Stomach (tissue), 19 donors: ENCODE measurements at places on chromosomes 5 and 9. TPM values are rescaled to one million over a fixed set of nuclear protein-coding genes. Genes with fewer than 3 reads are reported as not detected.

PIP5KL1 gene
- polyA plus RNA-seq, result 3.3 TPM

DNA sequence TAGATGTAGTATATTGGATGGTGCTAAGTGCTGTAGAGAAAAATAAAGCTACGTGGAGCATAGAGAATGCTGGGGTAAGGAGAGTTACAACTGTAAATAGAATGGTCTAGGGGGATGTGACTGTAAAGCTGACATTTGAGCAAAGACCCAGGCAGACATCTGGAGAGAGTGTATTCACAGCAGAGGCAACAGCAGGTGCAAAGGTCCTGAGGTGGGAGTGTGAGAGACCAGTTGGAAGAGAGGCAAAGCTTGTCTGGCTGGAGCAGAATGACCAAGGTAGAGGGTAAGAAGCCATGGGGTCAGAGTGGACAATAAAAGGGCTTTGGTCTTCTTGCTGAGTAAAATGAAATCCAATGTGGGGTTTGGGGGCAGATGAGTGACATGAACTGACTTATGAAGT is 92.9 kb upstream of the IQGAP2 start:
- DNase-seq, result no peak
- H3K27me3 ChIP-seq, result no peaks in the 10 kb centered on the region
- H3K36me3 ChIP-seq, result no peaks in the 10 kb centered on the region
- H3K27ac ChIP-seq, result no peak overlapping the region

DNA sequence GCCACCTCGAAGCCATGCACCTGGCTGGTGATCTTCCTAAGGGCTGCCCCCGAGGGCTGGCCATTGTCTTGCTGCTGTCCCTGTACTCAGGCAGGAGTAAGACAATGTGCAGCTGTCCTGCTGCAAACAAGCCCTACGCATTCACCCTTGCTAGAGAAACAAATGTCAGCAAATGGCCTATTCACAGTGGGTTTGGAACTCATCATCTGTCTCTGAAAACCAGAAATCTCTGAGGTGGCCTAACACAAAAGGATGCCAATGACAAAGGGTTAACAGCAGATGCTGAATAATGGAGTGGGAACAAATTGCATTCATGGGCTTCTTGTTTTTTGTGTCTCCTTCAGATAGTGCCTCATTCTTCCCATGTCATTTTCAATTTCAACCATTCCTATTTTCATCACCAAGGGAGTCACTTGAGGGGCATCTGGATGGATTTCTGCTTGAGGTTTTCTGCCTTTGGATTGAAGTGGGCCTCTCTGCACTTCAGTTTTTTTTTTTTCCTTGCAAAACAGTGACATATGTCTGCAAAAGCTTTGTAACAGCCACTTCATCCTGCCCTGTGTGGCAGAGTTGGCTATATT is 261.6 kb upstream of the VLDLR start:
- no peak for DNase-seq
- no peaks in the 10 kb centered on the region for H3K27me3 ChIP-seq
- H3K27ac ChIP-seq, result no peak overlapping the region
- no peaks in the 10 kb centered on the region for H3K36me3 ChIP-seq
- H3K4me3 ChIP-seq, result no peak overlapping the region

SMIM32 gene
- polyA plus RNA-seq, result 0.76 TPM

DNA sequence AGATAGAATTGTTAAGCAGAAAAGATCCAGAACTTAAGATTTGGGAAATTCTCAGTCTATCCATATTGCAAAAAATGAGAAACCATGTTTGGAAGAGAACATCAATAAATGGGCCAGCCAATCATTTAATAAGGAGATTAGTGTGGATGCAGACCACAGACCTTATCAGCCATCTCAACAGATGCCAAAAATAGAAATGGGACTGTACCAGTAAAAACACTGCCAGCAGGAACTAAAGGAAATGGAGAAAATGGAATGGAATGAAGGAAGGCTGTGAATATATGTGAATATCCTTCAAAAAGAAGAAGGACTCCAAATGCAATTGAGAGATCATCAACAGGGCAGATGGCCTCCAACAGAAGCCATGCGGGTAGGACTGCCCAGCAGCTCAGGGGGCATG is 52.7 kb upstream of the ZNF618 start:
- H3K4me3 ChIP-seq, result no peak overlapping the region
- no peaks in the 10 kb centered on the region for H3K36me3 ChIP-seq
- H3K27me3 ChIP-seq, result no peaks in the 10 kb centered on the region
- H3K27ac ChIP-seq, result no peak overlapping the region
- DNase-seq, result no peak
- no peaks in the 10 kb centered on the region for H3K4me1 ChIP-seq

GPX3 gene
- 360 TPM for polyA plus RNA-seq

- H3K4me3 ChIP-seq, result no peak overlapping the region
- no peaks in the 10 kb centered on the region for H3K27me3 ChIP-seq
- DNase-seq, result no peak
- no peaks in the 10 kb centered on the region for H3K36me3 ChIP-seq
- H3K4me1 ChIP-seq, result no peaks in the 10 kb centered on the region
Measured at GRCh38 chr5:21225223-21226064, 1237.4 kb upstream of the CDH18 start.

- no peaks in the 10 kb centered on the region for H3K36me3 ChIP-seq
- no peak overlapping the region for H3K27ac ChIP-seq
- no peak overlapping the region for H3K4me3 ChIP-seq
- no peaks in the 10 kb centered on the region for H3K4me1 ChIP-seq
Measured at GRCh38 chr5:170466988-170467707, 36.7 kb upstream of the KCNIP1 start.

ANKRD31 gene
- not detected for polyA plus RNA-seq

AUH gene
- polyA plus RNA-seq, result 22.0 TPM

- H3K27ac ChIP-seq, result no peak overlapping the region
- no peak overlapping the region for H3K4me3 ChIP-seq
- H3K36me3 ChIP-seq, result peaks cover 7% of the 10 kb centered on the region
- no peak for DNase-seq
Measured at GRCh38 chr9:87513161-87513560, 15.5 kb downstream of the DAPK1 start.

DNA sequence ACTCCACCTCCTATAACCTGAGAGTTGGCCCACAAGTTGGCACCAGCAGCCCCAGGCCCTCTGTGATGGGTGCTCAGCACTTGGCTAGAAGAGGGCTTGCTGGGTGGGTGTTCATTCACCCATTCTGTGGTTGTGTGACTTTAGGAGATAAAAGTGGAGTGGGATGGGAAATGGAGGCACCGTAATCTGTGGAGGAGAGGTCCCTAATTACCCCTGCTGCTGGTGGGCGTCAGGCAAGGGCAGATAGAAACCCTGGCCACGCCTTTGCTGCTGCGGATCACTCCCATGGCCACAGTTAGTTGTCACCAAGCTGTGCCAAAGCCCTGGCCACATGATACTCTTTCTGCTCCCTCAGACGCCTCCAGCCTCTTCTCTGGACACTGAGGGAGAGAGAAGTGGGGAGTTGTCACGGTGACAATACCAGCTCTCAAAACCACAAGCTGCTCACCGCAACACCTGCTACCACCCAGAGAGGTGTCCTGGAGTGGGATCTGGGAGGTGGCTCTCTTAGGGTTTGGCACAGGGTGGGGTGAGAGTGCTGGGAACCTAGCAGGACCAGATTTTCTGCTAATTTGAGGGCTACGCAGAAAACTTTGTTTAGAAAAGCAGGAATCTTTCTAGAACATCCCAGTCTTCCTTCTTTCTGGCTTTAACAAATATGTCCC is 12.0 kb upstream of the NEUROG1 start:
- H3K36me3 ChIP-seq, result no peaks in the 10 kb centered on the region
- H3K4me1 ChIP-seq, result peaks cover 21% of the 10 kb centered on the region
- no peak overlapping the region for H3K27ac ChIP-seq
- H3K27me3 ChIP-seq, result peaks cover 4% of the 10 kb centered on the region

GRCh38 chr5:92513067-92513466 is 1068.0 kb downstream of the NR2F1-AS1 start:
- no peaks in the 10 kb centered on the region for H3K4me1 ChIP-seq
- H3K4me3 ChIP-seq, result no peak overlapping the region
- H3K36me3 ChIP-seq, result no peaks in the 10 kb centered on the region

DNA sequence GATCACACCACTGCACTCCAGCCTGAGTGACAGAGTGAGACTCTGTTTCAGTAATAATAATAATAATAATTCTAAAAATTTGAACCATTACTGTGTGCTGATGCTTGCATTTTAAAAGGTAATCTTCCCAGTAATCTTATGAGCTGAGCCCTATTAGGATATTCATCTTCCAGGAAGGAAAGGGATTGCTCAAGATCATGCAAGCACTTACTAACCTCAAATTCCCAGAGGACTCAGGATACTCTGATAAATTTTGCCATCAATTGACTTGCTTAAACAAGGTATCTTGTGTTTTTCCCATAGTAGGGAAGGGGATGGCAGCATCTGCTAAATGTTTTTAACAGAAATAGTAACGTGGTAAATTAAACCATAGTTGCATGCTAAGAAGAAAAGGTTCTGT is 176.4 kb upstream of the MRPS30 start:
- no peaks in the 10 kb centered on the region for H3K27me3 ChIP-seq
- no peak for DNase-seq
- no peaks in the 10 kb centered on the region for H3K4me1 ChIP-seq
- no peaks in the 10 kb centered on the region for H3K36me3 ChIP-seq

HEMGN gene
- polyA plus RNA-seq, result not detected

- DNase-seq, result no peak
- no peaks in the 10 kb centered on the region for H3K36me3 ChIP-seq
- peaks cover 8% of the 10 kb centered on the region for H3K27me3 ChIP-seq
- H3K4me1 ChIP-seq, result no peaks in the 10 kb centered on the region
- no peak overlapping the region for H3K27ac ChIP-seq
Measured at GRCh38 chr5:93607367-93608258, 24.6 kb downstream of the NR2F1 start.
